Calu3 (cell line): ENCODE measurements at places on chromosomes 4 and X.

- DNase-seq: no peak
Measured at GRCh38 chr4:40190880-40191815, 5.7 kb upstream of the RHOH start.

GRCh38 chrX:30230395-30230794 lies at the start of gene MAGEB3:
Gene MAGEB3 (plus strand): TSS chrX:30230657. CDS start chrX:30235925, 5,268 bp downstream.
- no peak for DNase-seq

DNA sequence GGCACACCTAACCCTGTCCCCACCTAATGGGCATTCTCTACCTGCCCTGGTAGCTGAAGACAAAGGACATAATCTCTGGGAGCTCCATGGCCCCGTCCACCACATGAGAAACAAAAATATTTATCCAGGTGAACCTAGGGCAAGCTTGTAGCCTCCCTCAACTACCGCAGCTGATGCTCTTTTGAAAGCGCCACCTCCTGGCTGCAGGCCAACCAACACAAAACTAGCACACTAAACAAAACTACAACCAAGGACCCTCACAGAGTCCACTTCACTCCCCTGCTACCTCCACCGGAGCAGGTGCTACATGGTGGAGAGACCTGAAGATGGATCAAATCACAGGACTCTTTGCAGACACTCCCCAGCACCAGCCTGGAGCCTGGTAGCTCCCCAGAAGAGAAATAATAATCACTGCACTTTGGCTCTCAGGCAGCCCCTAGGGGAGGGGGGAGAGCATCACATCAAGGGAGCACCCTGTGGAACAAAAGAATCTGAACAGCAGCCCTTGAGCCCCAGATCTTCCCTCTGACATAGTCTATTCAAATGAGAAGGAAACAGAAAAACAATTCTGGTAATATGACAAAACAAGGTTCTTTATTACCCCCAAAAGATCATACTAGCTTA lies 111.3 kb upstream of the ATP8A1 start:
- DNase-seq: no peak

DNA sequence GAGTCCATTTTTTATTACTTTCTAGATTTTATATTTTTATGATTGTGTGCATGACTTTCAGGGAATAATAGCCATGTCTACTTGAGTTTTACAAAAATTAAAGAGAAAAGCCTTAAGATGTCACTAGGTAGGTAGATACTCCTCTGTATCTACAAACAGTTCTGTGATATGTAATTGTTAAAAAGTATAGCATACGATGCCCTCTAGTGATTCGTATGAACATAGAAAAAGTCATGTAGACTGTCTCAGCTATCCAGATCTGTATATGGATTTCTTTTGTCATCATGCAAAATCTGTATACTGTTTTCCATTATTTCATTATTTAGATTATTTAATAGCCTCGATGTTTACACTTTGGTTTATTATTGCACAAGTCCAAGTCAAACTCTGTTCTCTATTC lies 856.6 kb downstream of the CENPC start:
- no peak for DNase-seq

GRCh38 chrX:71542825-71543224 lies 9.9 kb downstream of the OGT start:
- no peak for DNase-seq

GRCh38 chr4:156154978-156155377 lies 201.3 kb upstream of the CTSO start:
- no peak for DNase-seq

- no peak for DNase-seq
Measured at GRCh38 chrX:8273451-8273895, 102.4 kb upstream of the VCX2 start.

DNA sequence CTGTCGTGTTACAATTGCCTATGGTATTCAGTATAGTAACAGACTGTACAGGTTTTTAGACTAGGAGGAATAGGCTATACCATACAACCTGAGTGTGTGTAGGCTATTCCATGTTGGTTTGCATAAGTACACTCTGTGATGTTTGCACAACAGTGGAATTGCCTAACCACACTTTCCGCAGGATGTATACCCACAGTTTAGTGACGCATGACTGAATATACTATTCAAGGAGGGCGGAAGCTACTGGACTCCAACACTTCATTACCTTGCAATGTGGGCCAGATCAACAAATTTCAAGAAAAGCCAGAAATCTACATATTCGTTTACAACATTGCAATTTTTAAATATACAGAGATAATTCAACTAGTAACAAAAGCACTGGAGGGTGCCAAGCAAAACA lies 317.2 kb downstream of the PDGFC start:
- no peak for DNase-seq

DNA sequence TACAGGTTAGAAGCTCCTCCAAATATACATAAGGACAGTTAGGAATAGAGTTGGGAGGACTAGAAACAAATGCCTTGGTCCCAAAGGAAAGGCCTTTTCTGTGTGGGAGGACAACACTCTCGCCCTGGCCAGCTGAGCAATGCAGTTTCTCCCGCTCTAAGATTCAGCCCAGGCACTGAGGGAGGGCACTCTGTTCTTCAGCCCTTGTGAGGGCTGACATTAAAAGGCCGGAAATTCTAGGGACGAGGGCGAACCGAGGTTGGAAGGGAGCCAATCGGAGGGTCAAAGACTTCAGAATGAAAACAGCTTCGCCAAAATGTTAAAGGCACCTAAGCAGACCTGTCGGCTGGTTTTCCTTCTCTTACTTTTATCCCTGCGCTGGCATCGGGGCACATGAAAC lies 2.9 kb upstream of the PTCHD1 start:
- DNase-seq: no peak

DNA sequence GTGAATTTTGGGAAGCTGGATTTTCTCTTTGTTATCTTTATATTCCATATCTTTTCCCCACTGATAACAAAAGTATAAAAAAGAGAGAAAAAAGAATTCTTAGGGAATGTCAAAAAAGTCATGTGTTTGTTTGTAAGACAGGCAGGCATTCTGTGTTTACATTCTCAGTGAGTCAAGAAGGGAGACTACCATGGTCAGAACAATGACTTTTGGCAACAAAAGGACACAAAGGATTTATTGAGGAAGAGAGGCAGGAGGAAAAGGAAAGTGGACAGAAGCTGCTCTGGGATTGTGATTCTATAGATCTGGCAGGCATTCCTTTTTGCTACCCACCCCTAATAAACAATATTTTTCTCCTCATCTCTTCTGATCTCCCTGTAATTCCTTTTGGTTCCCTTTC lies 5.9 kb upstream of the ANK2 start:
- no peak for DNase-seq

- no peak for DNase-seq
Measured at GRCh38 chrX:112935029-112935428, 94.4 kb upstream of the AMOT start.
